Osteocyte (in vitro differentiated cells): ENCODE measurements at places on chromosomes 11 and 22. TPM values are rescaled to one million over a fixed set of nuclear protein-coding genes. Genes with fewer than 3 reads are reported as not detected.

GRCh38 chr11:2529173-2529572, 84.4 kb downstream of the KCNQ1 start:
- H3K4me3 ChIP-seq: no peak overlapping the region
- no peak for DNase-seq
- H3K27ac ChIP-seq: no peak overlapping the region
- H3K27me3 ChIP-seq: peaks cover 17% of the 10 kb centered on the region
- peaks cover 19% of the 10 kb centered on the region for H3K4me1 ChIP-seq
- no peaks in the 10 kb centered on the region for H3K36me3 ChIP-seq

DNA sequence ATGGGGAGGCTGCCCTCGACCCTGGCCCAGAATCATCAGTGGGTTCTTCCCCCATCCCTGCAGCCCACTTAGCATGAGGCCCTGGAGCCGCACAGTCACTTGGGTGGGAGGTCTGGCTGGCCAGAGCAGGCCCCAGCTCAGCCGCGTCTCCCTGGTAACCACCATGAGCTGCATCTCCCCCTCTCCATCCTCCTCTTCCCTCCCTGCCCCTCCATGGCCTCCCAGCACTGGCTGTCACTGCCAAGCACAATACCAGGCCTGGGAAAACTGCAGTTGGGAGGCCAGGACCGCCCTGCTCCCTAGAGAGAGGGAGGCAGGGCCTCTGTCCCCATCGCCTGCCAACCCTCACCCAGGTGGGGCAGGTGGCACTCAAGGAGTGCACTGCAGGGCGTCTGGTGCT, 8.0 kb downstream of the CSDC2 start:
- peaks cover 39% of the 10 kb centered on the region for H3K4me1 ChIP-seq
- H3K27ac ChIP-seq: no peak overlapping the region
- H3K4me3 ChIP-seq: no peak overlapping the region
- H3K36me3 ChIP-seq: no peaks in the 10 kb centered on the region
- DNase-seq: no peak

- DNase-seq: no peak
- no peaks in the 10 kb centered on the region for H3K4me1 ChIP-seq
- H3K27ac ChIP-seq: no peak overlapping the region
- no peaks in the 10 kb centered on the region for H3K27me3 ChIP-seq
- H3K4me3 ChIP-seq: no peak overlapping the region
- H3K36me3 ChIP-seq: peaks cover 2% of the 10 kb centered on the region
Observed at GRCh38 chr11:3815845-3816244, 7.5 kb downstream of the PGAP2 start.

- peaks cover 29% of the 10 kb centered on the region for H3K4me1 ChIP-seq
- H3K27me3 ChIP-seq: no peaks in the 10 kb centered on the region
- no peaks in the 10 kb centered on the region for H3K36me3 ChIP-seq
- peak overlapping the region; percentile 97 for H3K27ac ChIP-seq
Observed at GRCh38 chr22:45612451-45612901, 59.2 kb upstream of the ATXN10 start.

- H3K4me3 ChIP-seq: no peak overlapping the region
- H3K27me3 ChIP-seq: no peaks in the 10 kb centered on the region
- H3K36me3 ChIP-seq: peaks cover 5% of the 10 kb centered on the region
- H3K4me1 ChIP-seq: peaks cover 8% of the 10 kb centered on the region
Observed at GRCh38 chr22:30361916-30362650, 5.3 kb downstream of the CCDC157 start.

Gene FAR1
- 50.8 and 59.4 TPM in 2 replicates for total RNA-seq

Gene CASP5
- not detected in 2 replicates for total RNA-seq

Gene PRR33
- total RNA-seq: not detected in 2 replicates

Gene TSPAN32
- 0.76 and 1.2 TPM in 2 replicates for total RNA-seq

Gene MS4A7
- total RNA-seq: not detected in 2 replicates

Gene PATE2
- not detected in 2 replicates for total RNA-seq

Gene HORMAD2
- not detected in 2 replicates for total RNA-seq
